Hematopoietic multipotent progenitor cell treated with erythropoietin and hydrocortisone succinate and interleukin-3 and kit ligand, for 6 days (in vitro differentiated cells): ENCODE measurements at places on chromosomes 4 and X.
A peak's percentile ranks its signal among the peaks of the same experiment; 100 is the strongest.

DNA sequence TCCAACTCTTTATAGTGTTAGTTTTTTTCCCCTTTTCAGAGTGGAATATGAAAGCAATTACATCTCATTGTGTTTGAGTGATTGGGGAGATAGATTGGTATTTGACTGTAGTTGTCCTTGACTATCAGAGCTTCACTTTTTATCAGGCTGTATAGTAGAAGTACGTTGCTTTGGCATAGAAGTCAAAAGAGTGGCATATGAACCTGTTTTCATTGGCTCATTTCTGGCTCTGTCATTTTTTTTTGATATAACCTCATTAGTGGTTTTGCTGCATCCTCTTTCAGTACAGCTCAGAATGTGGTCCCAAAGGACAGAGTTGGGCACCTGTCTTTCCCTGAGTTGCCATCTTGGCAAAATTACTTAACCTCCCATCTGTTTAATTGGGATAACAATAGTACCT, 1.4 kb downstream of the TMA16 start:
- DNase-seq = peak; percentile 75

GRCh38 chr4:173160871-173161270, 7.7 kb upstream of the GALNT7 start:
- DNase-seq = peak; percentile 65

- DNase-seq = no peak
These were observed 365.7 kb upstream of the CPEB2 start for GRCh38 chr4:14636563-14636962.

- DNase-seq = no peak
These were observed 123.0 kb downstream of the ZNF827 start for GRCh38 chr4:145815626-145816025.

- no peak for DNase-seq
These were observed 4.3 kb upstream of the PNMA6E start for GRCh38 chrX:153405426-153405825.
